ENCODE measurements at places on chromosomes 11 and 22.

DNA sequence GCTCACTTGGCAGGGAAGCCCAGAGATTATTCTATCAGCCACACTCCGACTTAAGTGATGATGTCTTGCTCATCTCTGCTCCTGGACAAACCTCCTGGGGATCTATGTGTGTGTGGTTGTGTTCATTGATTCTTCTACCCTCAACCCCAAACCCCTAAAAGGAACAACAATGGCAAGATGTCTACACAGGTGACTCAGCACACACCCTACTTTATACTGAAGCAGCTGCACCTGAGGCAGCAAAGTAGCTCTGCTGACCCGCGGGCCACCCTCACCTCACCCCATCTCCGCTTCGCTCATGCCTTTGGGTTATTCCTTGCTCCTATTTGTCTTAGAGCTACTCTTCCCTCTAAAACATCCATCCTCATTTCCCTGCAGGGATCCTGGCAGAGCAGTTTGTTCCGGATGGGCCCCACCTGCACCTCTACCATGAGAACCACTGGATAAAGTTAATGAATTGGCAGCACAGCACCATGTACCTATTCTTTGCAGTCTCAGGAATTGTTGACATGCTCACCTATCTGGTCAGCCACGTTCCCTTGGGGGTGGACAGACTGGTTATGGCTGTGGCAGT is 38.7 kb downstream of the TMEM45B start:
- no peak for DNase-seq

DNA sequence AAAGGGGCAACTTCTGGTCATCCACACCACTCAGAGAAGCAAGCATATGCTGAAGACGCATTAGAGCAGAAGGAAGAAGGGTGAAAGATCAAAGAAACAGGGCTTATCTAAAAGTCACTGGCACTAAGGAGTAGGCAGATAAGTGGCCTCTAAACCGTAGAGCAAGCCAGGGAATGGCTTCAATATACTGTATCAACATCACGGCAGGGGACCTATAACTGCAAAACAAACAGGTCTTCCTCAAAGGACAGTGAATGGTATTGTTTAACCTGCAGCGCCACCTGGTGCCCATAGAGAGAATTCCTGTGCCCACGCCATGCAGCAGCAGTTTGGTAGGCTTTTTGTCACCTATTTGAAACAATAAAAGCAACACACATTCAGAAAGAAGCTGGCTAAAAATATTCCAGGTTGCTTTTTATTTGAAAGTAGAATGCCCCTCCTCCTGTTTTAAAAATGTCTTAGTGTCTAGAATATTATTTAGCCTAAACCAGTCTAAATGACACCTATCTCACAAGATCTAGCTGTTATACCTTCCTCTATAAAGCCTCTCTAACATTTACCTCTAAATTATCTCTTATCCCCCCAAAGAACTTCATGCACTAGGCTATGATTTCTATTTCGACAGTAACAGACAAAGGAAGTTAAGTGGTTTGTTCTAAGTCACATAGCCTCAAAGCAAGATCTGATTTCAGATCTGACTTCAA is 21.8 kb downstream of the SNX19 start:
- DNase-seq: peak; percentile 84

GRCh38 chr11:61111786-61112517 is 9.7 kb downstream of the CD5 start:
- DNase-seq: no peak

DNA sequence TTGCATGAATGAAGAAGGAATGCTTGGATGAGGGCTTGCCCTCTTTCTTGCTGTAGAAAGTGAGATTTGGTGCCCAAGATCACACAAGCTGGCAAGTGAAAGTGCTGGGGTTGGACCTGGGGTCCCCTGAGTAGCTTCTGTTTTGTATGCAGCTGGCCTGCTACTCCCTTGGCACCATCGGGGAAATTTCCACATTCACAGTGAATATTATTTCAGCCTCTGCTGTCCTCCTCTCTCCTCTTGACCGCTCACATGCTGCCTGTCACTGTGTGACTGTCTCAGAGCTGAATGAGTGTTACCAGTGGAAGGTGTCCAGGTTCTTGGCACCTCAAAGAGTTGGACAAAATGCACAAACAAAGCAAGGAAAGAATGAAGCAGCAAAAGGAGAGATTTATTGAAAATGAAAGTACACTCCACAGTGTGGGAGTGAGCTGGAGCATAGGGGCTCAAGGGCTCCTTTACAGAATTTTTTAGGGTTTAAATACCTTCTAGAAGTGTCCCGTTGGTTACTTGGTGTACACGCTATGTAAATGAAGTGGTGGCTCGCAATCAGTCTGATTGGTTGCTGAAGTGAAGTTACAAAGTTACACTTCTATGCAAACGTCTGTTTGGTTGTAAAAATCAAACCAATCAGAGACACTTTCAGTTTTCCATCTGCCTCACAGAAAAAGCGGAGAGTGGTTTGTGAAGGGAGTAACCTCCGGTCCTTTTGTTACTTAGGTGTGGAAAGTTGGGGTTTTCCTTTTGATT is 87.4 kb downstream of the DEPDC5 start:
- DNase-seq: no peak

DNA sequence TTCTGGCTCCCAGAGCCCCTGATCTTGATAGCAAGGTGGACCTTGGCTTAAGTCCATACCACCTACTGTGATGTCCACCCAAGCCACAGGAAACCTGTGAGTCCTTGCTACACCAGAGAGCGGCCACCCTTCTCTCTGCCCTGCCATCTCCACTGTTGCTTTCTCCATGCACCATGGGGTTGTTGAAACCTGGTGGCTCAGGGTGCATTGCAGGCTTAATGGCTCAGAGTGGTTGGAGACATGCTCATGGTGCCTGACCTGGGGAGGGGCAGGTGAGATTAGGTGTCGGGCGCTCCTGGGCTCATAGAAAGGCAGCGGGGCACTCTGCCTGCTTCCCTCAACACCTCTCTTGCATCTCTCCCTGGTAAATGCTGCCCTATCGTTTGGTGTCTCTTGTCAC is 25.0 kb upstream of the CACNG2 start:
- no peak for DNase-seq

GRCh38 chr11:46463701-46464421 is 72.3 kb upstream of the CHRM4 start:
- peak; percentile 85 for DNase-seq

DNA sequence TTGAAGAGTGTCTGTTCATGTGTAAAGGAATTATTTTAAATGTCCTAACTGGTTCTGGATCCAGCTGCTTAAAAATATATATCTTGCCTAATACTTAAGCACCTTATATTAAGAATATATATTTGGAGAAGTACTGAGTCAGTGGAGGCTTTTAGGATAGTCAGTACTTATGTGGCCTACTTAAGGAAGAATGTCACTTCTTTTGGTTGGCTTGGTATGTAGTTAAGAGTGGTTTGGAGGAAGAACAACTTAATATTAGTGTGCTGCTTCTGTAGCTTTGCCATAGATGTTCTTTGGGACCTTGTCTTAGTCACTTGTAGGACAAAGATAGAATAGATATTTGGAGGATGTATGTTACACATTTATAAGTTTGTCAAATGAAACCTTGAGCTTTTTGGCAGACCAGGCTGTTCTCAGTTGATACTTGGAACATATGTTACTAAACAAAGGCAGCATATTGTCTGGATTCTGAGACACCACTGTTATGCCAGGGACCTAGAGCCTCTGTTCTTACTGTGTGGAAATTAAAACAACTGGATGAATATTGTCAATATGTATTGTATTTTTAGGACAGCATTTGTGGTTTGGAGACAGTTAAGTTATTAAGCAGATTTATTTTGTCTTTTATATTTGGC is 4.9 kb downstream of the HIPK3 start:
- DNase-seq: no peak

- DNase-seq: peak; percentile 87
These were observed 4.8 kb downstream of the GRAMD1B start for GRCh38 chr11:123434911-123435310.

GRCh38 chr22:38429499-38430068 is 25.4 kb downstream of the KCNJ4 start:
- DNase-seq: no peak

- DNase-seq: peak; percentile 59
These were observed 365.7 kb upstream of the CADM1 start for GRCh38 chr11:115869780-115870431.

DNA sequence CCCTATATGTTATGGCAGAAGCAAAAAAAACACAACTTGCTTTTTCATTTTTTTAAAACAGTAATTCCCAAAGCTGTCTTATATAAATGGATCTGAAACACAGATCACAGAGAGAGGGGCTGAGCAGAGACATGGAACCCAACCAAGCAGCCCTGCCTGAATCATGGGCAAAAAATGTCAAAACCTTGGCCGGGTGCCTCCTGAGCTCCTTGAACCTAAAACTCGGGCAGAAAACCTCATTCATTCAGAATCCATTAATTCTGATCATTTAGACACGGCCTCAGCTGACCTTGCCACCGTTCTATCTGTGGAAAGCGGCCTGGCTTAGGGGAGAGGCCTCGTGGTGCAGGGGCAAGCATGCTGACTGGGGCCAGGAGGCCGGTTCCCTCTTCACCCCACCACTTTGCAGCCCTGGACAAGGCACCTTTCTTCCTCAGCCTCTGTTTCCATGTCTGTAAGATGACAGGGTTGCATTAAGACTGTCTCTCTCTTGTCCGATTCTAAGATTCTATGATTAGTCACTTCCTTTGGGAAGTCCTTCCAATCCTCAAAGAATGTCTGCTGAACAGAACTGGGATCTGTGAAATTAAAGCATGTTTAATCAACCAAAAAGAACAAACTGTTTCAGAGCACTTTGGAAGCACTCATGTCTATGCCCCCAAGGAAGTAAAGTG is 26.0 kb downstream of the TENM4 start:
- DNase-seq: no peak

DNA sequence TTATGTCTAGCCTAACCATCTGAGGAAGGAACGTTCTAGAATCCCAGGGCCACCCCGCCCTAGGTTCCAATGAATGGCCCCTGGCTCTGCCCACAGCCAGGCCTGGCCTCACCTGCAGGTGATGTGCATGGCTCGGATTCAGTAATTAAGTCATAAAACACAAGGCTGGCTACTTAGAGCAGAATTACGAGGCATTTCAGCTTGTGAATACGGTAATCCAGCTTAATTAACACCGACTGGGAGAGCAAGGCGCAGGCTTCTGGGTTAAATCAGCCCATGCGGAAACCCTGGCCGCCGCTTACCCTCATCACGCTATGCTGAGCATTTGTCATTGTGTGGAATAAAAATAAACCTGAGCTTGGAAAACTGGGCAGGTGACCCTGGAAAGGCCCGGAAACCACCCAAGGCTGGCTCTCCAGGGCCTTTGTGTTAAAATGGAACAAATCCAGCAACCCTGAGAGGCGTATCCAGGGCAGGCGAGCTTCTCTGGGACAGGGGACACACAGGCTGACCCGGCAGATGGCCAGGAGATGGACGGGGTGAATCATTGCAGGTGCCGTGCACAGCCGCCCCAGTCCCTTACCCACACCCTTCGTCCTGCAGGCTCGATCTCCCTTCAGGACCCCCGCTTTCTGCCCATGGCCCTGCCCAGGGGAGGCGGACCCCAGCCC is 220.2 kb downstream of the CTTN start:
- DNase-seq: peak; percentile 44

DNA sequence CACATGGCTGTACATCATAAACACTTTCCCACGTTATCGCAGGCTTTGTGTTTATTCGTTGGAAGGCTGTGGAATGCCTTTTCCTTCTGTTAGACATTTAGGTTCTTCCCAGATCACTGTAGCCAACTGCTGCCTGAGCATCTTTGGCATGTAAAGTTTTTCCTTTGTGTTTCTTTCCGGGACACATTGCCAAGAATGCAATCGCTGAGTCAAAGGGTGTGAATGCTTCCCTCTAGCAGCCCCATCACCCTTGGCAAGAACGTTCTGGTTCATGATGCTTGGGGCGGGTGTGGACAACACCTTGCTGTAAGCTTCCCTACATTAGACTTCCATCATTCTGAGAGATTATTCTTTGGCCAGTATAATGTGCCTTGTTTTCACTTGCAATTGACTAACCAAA is 136.2 kb downstream of the OSBP2 start:
- no peak for DNase-seq

DNA sequence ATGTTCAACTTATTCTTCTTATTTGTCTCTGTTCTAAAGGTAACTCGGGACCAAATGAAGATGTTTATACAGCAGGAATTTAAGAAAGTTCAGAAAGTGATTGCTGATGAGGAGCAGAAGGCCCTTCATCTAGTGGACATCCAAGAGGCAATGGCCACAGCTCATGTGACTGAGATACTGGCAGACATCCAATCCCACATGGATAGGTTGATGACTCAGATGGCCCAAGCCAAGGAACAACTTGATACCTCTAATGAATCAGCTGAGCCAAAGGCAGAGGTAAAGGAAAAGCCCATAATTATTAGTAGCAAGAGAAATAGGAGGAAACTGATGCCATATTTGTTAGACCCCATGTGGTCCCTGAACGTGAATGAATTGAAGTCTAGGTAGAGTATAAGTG is 63.3 kb downstream of the TRIM44 start:
- DNase-seq: no peak

- DNase-seq: no peak
These were observed 35.3 kb upstream of the XBP1 start for GRCh38 chr22:28835630-28836189.

- DNase-seq: no peak
These were observed 4.1 kb upstream of the SLC25A18 start for GRCh38 chr22:17559188-17559587.

DNA sequence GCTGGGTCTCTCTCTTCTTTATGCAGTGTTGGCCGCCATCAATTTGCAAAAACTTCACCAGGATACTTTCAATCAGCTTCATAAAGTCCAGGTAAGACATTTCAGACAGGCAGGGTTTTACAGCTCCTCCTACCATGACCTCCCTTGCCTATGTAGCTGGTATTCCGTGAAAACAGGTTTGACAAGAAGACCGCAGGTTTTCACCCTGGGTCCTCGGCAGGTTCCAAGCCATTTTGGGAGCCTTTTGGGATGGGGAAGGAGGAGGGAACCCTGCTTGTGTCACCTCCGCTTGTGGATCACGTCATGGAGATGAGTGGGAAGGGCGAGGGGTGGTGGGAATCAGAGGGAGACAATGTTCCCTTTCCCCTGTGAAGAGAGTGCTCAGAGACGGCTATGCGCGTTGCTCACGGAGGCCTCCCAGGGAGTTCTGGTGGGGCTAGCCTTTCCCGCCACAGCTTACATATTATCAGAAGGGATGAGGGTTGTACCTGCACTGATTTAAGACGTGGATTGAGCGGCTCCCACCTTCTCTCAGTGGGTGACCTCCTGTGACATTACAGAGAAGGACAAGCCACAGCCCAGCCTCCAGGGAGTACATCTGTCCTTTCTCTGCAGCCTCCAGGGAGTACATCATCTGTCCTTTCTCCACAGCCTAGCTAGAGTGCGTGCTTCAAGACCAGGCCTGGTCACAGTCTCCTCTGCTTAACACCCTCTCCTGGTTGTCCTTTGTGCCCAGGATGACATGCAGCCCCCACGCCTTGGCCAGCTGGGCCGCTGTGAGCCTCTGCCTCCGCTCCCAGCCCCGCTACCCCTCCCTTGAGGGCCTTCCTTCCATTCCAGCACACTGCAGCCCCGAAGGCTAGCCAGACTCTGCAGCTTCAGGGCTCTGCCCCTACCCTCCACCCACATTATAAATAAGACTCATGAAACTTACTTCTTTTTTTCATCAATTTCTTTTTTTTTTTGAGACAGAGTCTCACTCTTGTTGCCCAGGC is 17.2 kb downstream of the GLB1L3 start:
- DNase-seq: no peak

Data from neural progenitor cell (in vitro differentiated cells).